ENCODE measurements at places on chromosomes 6 and 20. TPM values are rescaled to one million over a fixed set of nuclear protein-coding genes. Genes with fewer than 3 reads are reported as not detected.

The TMEM244 gene
- polyA plus RNA-seq: not detected

DNA sequence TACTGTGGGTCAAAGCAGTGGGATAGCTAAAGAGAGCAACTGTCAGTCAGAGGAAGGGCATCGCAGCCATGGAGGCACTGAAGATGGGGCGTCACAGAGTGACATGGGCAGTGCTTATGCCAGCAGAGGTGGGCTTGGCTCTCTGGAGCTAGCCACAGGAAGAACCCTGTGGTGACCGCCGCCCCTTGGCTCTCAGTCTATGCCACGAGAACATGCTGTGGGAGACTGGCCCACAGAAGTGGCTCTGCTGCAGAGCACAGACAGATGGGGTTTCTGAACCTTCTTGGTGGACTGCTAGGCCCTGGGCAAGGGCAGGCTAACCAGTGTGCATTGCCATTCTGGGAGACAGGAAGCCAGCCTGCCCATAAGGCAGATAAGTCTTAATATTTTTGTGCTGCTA is 290.0 kb upstream of the SUPT3H start:
- no peak for DNase-seq

The KHDC1 gene
- polyA plus RNA-seq: 1.9 TPM

- DNase-seq: no peak
These were observed 12.9 kb downstream of the BANF2 start for GRCh38 chr20:17712708-17713107.

DNA sequence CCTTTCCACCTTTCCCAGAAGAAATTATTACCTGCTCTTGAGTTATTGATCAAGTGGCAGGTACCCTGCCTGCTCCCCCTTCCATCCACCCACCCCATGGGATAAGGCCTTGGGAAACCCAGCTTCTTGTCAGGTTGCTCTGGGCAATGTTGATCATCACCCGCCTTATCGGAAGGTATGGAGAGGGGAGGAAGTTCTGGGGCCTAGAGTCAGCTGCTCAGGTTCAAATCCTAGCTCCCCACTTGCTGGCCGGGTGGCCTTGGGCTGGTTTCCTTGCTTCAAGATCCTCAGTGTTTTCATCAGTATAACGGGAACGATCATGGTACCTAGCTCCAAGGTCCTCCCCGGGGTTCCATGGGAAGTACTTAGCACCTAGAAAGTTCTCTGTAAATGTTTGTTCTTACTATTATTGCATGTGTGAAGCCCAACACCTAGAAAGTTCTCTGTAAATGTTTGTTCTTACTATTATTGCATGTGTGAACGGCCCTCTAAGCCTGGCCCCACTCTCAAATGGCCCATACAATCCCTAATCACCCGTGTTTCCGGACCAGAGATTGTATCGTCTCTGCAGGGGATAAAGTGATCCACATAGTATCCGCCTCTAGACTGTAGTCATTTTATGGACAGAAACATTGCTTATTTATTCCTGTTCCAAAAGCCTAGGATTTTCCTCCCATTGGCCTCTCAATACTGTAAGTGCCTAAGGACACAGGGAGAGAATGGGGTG is 1.1 kb upstream of the PREX1 start:
- no peak for DNase-seq

- DNase-seq: no peak
These were observed 272.4 kb downstream of the GMDS start for GRCh38 chr6:1972962-1973361.

- peak; percentile 30 for DNase-seq
These were observed 347.8 kb upstream of the PLCB4 start for GRCh38 chr20:8721098-8721497.

GRCh38 chr6:38997128-38997761 is 51.3 kb upstream of the GLP1R start:
- DNase-seq: peak; percentile 60

Measured in lung (tissue), 17 donors.